ENCODE measurements at places on chromosomes 1 and 21.

DNA sequence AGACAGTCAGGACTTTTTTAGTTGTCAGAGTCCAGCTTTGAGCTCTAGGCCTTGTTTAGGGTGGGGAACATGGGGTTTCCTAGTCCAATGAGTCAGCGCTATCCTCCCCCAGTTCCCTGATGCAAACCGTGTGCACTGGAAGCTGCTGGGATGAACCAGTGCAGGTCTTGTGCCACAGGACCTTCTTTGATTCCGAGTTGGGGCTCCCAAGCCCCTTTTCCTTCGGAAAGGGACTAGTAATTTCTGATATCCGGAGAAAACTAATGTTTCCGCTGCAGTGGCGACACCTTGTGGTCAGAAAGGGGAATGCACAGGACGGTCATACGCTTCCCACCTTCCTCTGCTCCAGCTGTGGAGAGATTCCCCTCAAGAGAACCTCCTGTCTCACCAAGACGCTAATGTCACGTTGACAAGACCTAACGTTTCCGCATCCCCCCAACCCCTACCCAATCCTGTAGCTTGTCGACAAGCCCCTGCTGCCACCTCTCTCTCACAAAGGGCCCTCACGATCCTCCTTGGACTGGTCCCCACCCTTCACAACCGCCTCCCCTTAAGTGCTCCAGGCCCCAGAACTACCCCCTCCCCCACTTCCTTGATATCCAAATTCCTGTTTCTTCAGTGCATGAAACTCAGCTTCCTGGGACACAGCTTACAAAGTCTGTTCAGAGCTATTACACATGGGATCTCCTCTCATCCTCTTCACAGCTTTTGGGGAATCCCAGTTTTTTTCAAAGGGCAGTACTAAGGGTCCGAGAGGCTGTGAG, 30.9 kb downstream of the GPA33 start:
- DNase-seq: peak; percentile 77

GRCh38 chr1:198794498-198794897, 155.7 kb downstream of the PTPRC start:
- DNase-seq: no peak

DNA sequence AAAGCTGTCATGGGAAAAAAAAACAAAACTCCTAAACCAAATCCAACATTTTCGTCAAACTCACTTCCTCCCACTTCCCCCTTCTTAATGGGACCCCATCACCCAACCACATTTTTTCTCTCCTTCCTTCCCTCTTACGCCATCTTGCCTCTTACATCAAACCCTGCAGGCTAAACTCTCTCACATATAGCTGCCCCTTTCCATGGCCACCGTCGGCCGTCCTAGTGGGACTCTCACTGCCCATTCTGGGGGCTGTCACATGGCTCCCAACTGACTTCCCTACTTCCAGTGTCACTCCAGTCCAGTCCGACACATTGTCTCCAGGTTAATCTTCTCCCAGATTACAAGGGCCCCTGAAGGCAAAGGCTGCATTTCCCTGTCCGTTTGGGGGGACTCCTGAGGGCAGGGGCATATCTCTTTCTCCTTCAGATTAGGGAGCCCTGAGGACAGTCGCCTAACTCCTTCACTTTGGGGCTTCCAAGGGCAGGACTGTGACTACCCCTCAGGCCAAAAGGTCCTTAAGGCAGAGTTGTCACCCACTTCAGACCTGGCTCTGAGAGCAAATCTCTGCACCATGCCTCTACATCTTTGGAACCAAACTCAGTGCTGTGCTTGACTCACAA, 658 bp downstream of the UBXN11 start:
- no peak for DNase-seq

DNA sequence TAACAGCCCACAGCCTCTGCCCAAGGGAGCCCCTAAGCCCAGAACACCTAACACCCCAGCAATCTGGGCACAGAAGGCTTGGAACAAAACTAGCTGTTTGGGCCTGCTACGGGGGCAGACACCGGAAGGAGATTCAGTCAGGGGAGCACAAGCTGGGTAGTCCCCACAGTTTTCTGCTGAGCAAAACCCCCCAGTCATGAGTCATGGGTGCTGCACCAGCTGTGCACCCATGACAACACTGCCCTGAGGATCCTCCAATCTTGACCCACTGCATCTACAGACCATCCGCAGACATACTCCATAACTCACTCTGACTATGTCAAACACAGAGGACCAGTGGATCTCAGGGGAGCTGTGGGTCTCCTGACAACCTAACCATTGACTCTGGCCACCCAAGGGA, 105.1 kb downstream of the LRIG2 start:
- DNase-seq: no peak

DNA sequence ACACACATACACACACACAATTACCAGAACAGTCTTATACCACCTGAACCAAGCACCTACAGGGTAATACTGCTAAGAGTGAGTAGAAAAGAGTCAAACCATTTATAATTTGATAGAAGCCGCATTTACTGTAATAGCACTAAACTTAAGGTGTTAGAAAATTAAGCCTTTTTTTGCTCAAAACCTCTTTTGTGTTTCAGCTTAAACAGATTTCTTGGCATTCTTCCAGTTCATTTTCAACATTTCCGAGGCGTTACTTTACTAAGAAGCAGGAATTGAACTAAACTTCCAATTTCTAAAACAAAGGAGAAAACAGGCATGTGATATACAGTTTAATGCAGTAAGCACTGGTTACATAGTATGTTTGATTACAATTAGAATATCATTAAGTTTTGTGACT, 387.2 kb downstream of the NCAM2 start:
- DNase-seq: no peak

DNA sequence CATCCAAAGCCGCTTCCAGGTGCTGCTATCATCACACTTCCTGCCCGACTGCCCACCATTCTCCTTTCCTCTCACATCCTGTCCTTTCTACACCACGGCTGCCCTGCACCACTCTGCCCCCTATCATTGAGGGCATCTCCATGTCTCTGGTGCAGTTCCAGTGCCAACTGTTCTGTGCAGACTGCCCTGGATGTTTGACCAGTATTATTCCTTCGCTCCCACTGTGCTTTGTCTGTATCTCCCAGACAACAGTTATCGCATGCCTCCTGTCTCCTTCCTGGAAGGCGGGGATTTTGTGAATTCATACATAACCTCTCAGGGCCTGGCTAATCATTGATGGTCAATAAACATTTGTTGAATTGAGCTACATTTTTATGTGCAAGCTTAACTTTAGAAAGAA, 63.6 kb upstream of the GNG12 start:
- no peak for DNase-seq
